Activated CD4-positive, alpha-beta T cell treated with anti-CD3 and anti-CD28 coated beads, Interleukin-2, Interleukin-6, amounts not matched to agents 100 ng/mL and 50 ng/mL, durations not matched to agents 16 hours and 8 hours (primary cell): ENCODE measurements at places on chromosomes 12 and 14.

- peak; percentile 24 for DNase-seq
These were observed 89.5 kb downstream of the FBXO33 start for GRCh38 chr14:39342768-39343167.

DNA sequence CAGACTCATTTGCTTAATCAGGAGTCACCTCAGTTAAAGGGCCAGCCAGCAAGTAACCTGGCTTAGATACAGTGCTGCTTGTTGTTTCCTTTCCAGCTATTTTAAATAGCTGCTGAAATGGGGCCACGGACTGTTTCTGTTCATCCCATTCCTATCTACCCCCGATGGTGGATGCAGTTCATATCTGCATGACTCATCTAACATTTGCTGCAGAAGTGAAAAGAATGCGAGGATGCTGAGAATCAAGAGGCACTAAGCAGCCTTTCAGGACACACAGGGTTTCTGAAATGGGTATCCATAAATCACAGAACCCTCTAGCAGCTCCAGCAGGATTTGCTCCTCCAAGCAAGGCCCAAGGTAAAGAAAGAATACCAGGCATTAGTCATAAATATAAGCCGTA lies 60.2 kb upstream of the RTRAF start:
- DNase-seq: no peak

DNA sequence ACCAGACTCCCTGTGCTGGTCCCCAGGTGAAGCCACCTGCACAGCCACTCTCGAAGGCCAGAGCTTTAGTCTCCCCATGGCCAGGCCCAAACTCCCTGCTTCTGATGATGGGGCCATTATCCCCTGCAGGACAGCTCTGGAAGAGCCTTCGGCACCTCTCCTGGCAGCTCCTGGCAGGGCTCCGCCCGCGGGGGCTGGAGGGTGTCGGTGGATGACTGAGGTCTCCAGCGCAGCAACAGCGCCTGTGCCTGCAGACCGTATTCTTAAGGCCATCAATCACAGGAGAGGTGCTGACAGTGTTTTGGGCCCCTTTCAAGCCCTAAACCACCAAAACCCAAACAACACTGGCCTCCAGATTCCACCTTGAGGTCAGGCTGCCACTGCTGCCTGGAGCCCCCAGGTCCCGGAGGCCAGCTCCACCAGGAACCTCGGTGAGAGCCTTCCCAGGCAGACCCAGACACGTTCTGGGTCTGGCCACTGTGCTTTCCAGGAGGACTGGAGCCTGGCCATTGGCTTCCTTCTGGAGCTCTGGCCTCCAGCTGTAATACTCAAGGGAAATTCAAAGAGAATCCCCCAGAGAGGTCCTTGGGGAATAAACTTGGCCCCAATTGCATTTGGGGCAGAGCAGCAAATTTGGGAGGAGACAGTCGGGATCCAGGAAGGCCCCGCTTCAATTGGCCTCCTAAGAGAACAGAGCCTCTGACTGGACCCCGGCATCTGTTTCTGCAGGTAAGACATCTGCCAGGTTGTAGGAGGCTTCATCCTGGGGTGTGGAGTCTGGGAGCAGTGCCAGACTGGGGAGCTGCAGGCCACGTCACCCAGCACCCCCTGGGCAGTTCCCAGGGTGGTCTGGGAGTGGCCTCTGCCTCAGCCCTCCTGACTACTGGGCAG lies 210.6 kb upstream of the RTL1 start:
- DNase-seq: no peak

DNA sequence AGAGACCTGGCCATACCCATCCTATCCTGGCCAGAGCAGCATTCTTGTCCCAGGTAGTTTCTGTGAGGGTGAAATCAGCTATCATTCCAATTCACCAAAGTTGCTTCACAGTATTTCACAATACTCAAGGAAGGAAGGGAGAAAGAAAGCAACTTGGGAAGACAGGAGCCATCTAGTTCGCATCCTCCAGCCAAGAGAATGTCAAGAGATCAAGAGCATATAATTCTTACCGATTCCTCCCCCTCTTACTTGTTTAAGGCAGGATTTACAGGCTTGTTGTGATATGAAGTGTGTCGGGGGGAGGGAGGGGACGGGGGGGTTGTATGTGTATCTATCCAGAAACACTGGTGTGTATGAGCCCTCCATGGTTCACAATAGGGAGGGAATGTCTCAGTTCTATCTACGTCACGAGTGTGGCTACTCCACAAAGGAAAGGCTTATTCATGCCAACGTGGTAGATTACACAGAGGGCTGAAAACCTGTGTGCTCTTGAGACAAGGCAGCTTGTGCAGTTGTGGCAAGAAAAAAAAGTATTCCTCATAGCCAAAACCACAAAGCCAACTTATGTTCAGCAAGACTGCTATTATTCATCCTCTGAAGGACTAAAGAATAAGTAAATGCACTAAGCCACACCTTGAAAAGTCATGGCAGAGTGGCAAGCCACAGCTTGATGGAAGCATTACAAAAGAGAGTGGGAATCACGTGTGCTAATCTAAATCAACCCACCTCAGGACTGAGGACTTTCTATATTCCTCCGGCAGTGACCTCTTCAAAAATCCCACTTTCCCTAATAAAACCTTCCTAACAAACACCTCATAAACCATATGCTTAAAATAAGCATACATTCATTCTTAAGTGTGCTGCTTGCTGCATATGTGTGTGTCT lies 35.0 kb downstream of the CORO1C start:
- peak; percentile 76 for DNase-seq

- DNase-seq: no peak
These were observed 1.8 kb downstream of the FLRT2 start for GRCh38 chr14:85531587-85532373.

DNA sequence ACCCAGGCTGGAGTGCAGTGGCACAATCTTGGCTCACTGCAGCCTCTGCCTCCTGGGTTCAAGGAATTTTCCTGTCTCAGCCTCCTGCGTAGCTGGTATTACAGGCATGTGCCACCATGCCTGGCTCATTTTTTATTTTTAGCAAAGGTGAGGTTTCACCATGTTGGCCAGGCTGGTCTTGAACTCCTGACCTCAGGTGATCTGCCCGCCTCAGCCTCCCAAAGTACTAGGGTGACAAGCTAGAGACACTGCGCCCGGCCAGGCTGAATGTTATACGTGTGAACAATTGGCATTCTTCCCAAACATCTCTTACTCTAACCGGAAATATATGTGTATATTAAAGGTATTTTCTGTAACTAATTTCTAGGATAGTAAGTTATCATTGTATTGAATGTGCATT lies 13.2 kb upstream of the LIMA1 start:
- DNase-seq: no peak

- DNase-seq: no peak
These were observed 6.0 kb downstream of the FOXG1 start for GRCh38 chr14:28772613-28773012.

GRCh38 chr12:51705450-51705849 lies 114.4 kb downstream of the SCN8A start:
- no peak for DNase-seq

DNA sequence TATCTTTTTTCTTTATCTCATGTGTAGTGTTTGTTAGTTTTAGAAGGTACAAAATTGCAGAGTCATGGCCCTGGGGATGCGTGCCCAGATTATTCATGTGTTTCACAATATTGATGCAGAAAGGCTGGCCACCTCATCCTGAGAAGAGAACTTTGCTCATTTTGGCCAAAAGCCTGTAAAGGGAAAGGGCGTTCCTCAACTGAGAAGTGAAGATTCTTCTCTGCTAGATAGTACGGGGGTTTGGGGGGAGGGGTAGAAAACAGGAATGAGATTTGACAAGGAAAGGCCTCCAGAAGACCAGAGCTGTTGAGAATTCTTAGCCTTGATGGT lies 1.7 kb downstream of the MGST1 start:
- DNase-seq: peak; percentile 1

DNA sequence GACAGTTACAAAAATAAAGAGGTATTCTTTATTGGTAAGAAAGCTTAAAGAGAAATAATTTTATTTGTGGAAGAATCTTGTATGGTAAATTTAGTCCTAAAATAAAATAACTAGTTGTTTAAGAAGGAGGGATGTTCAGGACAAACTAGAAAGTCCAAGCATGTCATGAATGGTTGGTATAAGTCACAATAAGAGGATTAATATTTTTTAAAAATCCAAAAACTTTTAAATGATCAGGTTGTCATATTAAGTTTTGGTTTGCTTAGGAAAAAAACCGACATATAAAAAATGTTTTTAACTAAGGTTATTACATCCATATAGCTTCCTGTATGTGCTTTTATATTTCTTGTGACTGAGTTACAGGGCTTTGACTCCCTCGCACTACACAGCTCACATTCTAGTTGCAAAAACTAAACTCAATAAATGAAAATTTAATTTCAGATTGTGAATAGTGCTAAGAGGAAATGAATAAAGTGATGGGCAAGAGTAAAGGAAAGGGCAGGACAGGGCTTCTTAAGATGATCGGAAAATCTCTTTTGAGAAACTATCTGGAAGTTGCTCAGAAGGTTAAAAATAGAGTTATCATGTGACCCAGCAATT lies 80.7 kb upstream of the METAP2 start:
- no peak for DNase-seq

- no peak for DNase-seq
These were observed 127.0 kb downstream of the NPAS3 start for GRCh38 chr14:33065634-33066033.

GRCh38 chr12:77372026-77372425 lies 306.7 kb upstream of the E2F7 start:
- DNase-seq: no peak

GRCh38 chr12:114447274-114447716 lies 41.4 kb upstream of the TBX5 start:
- DNase-seq: no peak

DNA sequence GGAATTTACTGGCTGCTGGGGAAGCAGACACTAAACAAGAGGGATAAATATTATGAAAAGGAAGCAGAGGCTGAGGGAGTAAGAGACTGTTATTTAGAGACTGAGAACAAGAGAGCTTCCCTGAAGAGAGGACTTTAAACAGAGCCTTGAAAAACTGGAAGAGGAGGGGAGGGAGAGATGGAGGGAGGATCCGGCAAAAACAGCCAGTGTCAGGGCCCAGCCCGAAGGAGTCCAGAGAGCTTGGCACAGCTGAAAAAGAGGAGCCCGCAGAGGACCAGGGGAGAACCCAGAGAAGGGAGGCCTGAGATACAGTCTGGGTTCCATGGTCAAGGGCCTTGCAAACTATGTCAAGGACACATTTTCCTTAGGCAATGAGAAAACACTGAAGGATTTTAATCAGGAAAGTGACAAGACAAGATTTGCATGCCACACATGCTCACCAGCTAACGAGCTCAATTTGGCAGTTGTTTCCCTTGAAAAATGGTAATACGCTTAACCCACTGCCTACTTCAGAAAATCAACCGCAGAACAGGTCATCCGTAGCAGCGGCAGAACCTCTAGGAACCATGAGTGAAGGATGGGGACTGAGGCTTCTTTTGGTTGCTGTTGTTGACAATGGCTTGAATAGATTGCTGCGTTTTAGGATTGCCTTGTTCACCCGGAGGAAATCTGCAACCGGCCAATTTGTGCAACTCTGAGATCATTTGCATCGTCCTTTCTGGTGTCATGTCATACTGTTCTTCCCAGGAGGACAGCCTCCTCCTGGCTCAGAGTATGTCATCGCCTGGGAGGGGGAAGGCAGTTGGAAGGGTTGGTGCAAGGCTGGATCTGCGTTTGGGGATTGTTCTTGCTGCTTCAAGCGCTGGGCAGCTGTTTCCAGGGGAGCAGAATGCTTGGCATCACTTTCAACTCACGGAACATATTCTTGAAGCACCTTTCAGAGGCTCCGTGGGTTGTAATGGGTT lies 108.2 kb downstream of the PRMT8 start:
- DNase-seq: no peak

DNA sequence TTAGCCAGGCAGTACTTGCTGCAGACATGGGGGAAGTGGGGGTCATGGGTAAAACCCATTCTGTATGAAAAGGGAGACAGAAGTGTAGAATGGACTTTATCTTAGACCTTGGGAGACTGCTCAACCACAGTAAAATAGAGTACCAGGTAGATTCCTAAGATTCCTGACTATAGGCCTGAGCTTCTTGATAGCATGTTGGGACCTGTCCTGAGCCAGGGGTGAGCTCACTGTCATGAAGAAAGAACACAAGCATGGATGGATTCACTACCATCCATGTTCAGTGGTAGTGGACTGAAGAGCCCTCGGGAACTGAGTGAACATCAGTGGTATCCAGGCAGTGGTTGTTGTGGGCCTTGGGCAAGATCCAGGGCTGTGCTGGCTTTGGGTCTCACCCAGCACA lies 1003.8 kb downstream of the TMTC2 start:
- no peak for DNase-seq
